ENCODE measurements at places on chromosomes 2 and 18. TPM values are rescaled to one million over a fixed set of nuclear protein-coding genes. Genes with fewer than 3 reads are reported as not detected.

- peak; percentile 80 for ATAC-seq
These were observed 184.4 kb downstream of the MYO3B start for GRCh38 chr2:170362313-170362870.

DNA sequence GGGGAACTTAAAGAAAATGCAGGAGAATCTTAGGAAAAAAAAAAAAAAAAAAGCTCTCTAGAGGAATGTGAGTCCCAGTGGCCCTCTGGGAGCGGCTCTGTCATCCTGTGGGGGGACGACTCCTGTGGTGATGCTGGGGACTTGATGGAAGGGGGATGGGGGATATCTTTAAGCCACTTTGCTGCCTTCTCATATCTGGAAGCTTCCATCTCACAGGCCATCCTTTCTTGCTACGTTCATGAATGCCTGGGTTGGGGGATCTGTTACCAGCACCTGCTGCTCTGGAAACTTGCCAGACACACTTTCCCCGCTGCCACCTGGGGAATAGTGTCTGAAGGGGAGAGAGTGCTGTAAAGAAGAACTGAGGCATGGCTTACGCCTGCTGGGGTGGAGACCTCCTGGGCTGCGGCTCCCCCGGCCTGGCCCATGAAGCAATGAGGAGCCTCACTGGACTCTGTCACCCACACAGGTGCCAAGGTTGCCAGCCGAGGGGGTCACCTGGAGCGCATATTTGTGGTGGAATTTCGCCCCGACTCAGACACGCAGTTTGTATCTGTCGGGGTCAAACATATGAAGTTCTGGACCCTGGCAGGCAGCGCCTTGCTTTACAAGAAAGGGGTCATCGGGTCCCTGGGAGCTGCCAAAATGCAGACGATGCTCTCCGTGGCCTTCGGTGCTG lies 92.8 kb downstream of the RTN4 start:
- no peak for ATAC-seq

DNA sequence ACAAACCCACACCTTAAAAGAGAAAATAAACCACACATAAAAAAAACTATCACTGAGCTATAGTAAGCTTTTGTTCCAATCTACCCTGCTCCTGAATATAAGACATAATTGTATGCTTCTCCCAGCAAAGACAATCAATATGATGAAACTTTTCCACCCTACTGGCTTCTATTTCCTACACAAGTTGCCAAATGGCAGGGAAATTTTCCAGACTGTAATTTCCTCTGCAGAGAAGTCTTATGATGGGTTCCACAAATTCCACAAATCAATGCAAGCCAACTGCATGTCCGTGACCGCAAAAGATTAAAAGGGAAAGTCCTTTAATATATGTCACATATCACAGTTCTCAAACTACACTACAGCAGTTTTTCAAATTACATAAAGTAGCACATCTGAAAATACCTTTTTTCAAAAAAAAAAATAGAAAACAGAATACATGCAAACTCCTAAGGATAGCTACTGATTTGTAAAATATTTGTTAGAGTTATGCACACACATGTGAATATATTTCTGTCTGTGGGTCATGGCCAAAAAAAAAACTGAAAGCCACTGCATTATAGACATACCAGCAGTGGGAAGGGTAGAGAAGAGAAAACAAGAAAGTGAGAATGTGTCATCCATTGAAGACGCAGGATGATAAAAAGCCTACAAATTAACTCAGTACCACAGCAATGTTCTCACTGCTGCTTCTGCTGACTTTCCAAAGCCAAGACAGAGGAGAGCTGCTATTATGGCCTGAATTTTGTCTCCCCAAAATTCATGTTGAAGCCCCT lies 61.4 kb downstream of the RPL31 start:
- peak; percentile 32 for ATAC-seq

DNA sequence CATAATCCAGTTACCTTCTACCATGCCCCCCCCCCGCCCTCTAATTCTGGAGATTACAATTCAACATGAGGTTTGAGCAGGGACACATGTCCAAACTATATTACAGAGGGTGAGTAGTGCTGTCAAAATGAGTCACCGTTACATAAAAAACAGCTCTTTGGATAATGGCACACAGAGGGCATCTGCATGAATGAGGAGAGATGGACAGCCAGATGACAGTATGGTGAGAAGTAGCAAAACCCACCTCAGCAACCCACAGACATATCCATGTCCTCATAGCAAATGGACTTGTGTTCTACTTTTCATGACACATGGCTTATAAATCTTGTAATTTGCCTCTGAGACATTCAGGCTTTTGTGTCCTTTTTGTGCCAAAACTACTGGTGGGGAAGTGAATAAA lies 132.0 kb downstream of the EML6 start:
- ATAC-seq, result no peak

GRCh38 chr2:144249035-144249637 lies 270.8 kb downstream of the ZEB2 start:
- ATAC-seq, result peak; percentile 32

DNA sequence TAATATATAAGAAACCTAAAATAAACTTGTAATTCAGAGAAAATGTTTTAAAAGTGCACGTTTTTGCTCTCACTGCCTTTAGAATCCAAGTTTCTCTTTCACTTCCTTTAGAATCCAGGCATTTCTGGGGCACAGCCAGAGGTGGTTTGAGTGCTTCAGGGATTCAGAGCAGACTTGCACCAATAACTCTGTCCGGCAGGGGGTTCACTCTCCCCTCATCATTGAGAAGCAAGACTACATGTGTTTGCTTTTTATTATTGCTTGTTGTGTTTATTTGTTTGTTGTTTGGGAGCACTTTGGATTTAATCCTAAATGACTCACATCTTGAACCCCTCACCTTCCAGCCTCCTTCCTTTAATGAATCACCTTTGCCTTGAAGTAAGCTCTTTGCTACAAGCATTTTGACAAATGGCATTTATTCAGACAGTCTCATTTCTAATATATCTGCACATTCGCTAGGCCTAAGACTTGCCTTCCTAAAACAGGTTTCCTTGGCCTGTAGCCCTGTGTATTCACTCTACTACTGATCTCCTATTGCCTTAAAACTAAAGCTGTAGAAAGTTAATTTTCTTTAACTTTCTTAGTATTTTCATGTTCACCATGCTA lies 233.5 kb upstream of the ATP5MC3 start:
- no peak for ATAC-seq

DNA sequence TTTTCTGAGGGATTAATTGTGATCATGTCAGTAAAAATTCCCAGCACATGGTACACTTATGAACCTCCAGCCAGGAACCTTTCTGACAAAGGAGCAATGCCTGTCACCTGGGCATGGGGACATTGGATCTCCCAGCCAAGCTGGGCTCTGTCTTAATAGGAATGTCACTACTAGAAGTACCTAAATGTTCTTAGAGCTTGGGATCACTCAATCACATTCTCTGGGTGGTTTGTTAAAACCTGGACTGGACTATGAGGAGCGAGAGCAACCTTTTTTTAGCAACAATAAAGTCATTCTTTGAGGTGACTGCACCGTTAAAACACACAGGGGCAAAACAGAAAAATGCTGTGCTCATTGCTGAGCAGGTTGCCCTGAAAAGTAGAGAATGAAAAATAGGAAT lies 6.4 kb upstream of the PPP1CB start:
- no peak for ATAC-seq

DNA sequence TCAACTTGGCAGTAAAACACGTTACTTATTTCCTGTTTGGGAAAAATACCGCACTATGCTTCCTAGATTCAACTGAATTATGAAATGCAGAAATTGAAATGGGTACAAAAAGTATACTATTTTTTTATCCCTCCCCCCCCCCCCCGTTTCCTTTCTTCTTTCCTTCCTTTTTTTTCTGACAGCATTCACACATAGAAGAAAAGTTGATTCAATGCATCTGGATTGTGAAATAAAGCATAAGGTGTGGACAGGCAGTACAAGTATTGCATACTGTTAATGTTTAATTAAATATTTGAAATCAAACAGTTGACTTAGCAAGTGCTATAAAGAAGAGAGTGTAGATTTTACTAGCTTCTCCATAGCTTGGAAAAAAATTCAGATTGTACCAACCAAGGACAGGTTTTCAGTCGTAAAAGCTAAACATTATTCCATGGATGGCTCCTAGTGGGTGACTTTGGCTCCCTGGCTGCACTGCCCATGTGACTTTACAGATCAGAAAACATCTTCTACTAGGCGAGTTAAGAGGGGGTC lies 21.6 kb upstream of the AGFG1 start:
- no peak for ATAC-seq

DNA sequence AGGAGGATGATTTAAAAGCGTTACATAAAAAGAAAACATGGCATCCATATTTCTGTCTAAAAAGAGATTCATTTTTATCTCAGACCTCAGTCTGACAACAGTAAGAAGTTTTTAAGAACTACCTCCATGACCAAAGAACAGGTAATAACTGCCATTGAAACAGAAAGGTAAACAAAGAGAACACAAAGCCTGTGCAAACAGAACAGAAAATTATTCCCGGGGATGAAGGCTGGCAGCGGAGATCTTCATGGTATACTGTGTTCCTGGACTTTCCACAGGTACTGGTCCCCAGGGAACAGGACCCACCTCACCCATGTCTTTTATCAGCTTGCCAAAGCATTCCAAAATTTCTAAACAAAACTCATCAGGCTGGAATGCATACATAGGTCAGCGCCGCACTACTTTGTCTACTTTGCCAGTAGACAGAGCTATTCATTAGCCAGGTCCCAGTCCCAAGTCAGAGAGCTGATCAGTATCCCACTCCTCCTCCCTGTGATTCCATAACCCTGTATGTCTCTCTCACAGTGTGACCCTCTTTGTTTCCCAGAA lies 277.3 kb downstream of the MBD2 start:
- no peak for ATAC-seq

GRCh38 chr2:219446101-219446504 lies 11.5 kb downstream of the SPEG start:
- no peak for ATAC-seq

DNA sequence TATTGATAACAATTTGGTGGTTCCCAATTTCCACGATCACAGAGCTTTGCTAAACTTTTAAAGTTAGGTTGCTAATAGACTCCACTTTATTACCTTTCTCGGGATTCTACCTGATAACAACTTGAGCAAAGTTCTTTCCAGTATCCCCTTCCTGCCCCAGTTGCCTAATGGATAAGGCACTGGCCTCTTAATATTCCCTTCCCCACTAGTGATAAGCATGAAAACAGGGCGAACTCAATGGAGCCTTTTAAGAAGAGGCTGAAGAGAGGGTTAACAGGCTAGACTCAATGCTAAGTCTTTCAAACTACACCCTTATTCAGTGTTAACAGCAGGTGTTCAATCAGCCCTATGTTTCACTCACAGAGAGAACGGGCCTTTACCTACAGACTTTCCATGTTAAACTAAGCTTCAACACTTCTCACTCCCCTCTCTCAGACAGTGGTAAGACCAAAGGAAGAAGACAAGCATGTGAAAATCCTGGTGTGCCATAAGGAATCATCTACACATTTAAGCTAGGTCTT lies 75.8 kb downstream of the ANKRD44 start:
- no peak for ATAC-seq

- ATAC-seq, result no peak
These were observed 4.0 kb upstream of the RAB17 start for GRCh38 chr2:237594514-237594871.

DNA sequence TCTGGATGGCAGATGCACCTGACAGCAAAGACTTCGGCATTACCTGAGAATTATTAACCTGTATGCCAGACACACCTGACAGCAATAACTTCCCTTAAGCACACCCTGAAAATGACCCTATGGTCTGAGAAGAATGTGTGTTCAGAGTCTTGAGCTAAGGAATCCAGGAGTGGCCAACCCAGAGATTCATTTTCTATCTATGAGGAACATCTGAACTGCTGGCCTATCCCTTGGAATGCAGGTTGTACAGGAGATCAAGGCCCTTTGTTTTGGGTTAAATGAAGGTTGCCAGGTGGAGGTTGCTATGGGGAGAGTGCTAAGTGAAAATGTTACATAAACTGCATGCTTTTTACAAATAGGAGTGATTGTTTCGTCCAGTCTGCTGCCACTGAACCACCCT lies 200.9 kb upstream of the MEIS1 start:
- no peak for ATAC-seq

- no peak for ATAC-seq
These were observed 41.2 kb downstream of the SRD5A2 start for GRCh38 chr2:31539505-31539904.

DNA sequence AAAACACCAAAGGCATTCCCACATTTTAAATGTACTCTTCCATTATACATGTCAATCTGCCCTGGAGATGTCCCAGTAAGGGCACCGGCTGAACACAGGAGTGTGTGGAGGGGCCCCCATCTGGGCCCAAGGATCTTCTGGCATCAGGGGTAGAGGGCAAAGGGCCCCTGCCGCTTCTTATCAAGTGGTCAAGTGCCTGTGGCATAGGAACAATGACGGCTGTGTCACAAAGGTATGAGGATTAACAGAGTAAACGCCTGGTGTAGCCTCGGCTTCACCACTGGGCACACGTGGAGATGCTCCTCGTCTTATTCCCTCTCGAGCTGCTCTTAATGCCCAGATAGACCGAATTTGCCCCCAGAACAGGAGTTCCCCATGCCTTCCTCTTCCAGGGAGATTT lies 169.7 kb upstream of the GLI2 start:
- no peak for ATAC-seq

- ATAC-seq, result no peak
These were observed 125.9 kb downstream of the PKP4 start for GRCh38 chr2:158582670-158583069.

- ATAC-seq, result no peak
These were observed 51.9 kb downstream of the ANKMY1 start for GRCh38 chr2:240505910-240506309.

DNA sequence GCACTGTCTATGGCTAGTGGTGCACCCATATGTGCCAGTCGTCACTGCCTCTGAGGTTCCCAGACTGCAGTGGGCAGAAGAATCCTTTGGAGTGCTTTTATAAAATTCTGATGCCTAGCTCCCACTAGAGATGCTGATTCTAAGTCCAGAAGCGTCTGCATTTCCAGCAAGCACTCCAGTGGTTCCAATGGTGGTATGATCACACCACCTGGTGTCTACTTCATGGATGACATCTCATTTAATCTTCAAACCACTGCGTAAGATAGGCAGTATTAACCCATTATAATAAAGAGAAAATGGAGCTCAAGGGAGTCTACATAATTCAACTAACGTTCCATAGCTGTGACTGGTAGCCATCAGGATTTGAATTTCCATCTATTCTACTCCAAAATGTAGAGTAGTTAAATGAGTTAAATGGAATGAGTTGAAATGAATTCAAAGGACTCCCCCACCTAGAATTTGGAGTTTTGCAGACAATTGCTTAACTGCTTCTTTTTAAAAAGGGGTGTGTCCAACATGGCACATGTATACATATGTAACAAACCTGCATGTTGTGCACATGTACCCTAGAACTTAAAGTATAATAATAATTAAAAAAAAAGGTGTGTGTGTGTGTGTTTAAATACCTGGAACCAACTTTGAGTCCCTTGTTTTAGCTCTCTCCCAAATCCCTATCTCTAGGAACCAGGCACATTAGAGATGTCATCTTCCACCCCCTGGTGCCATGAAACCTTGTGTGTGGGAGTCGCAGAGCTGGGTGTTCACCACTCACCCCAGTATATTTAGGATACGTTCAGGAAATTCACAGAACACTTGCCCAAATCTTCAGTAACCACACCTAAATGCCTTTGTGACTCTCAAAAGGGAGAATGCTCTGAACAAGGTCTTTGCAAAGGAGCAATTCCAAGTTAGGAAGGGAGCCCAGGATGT lies 14.1 kb downstream of the LAMA3 start:
- ATAC-seq, result no peak

GRCh38 chr18:833197-833596 lies 21.2 kb upstream of the YES1 start:
- no peak for ATAC-seq

The CD8B2 gene
- not detected for total RNA-seq

The RESP18 gene
- not detected for total RNA-seq

The MTCL1 gene
- 0.95 TPM for total RNA-seq

The SIX3 gene
- total RNA-seq, result not detected

The FZD7 gene
- total RNA-seq, result 0.06 TPM

Data from activated T-helper 17 cell treated with anti-CD3 and anti-CD28 coated beads, Interleukin-2, amount 50 U/mL, for 72 hours (primary cell).